GF-D8 (cell line): ENCODE measurements at places on chromosomes 2 and 18.

GRCh38 chr18:72830109-72830508 is 37.7 kb downstream of the NETO1 start:
- no peak for DNase-seq

GRCh38 chr2:64251497-64252250 is 107.5 kb upstream of the PELI1 start:
- no peak for DNase-seq

GRCh38 chr18:54218299-54218698 is 6.2 kb downstream of the MBD2 start:
- no peak for DNase-seq

DNA sequence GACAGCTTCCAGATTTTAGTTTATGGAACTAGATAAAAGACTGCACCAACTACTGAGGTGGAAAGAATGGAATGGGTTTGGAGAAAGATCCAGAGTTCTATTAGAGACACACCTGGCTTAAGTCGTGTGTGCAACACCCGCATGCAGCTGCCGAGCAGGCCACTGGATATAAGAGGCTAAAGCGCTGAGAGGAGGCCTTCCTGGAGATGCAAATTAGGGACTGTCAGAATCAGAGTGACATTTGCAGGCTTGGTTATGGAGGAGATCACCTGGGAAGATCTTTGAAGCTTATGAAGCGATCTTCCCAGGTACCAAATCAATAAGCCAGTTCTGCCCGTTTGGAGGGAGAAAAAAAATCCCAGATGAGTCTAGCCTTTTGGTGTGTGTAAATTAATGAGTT is 30.4 kb upstream of the KLHL29 start:
- DNase-seq = no peak

DNA sequence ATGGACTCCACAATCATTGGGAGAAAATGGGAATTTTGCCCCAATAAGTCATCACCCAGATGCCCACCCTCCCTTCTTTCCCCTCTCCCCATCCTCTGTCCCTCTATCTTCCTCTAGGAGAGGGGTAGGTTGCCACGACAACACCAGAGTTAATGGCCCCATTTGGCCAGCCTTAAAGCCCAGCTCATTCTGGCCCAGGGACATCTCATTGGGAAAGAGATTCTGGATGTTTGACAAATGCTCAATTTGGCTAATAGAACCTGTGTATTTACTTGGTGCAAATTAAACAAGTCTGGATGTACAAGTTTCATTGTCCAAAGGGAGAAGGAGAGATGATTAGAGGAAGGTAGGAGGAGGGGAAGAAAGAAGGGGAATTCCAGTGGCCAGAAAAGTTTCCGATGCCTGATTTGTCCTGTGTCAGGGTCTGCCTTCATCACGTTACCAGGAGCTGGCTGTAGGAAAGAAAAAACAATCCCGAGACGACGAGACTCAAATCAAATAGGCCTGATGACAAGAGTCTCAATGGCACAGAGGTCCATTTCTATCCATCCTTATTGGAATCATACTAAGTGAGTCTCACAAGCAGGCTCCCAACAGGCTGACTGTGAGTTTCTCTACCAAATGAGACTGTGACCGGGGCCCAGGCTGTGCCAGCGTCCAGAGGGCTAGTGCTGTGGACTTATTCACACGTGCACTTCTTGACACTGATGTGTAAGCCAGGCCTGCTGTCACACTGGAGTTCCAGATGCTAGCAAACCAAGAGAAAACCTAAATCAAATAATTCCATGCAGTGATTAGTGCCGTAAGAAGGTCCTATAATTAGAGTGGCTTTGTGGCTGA is 265.2 kb upstream of the APCDD1 start:
- no peak for DNase-seq

DNA sequence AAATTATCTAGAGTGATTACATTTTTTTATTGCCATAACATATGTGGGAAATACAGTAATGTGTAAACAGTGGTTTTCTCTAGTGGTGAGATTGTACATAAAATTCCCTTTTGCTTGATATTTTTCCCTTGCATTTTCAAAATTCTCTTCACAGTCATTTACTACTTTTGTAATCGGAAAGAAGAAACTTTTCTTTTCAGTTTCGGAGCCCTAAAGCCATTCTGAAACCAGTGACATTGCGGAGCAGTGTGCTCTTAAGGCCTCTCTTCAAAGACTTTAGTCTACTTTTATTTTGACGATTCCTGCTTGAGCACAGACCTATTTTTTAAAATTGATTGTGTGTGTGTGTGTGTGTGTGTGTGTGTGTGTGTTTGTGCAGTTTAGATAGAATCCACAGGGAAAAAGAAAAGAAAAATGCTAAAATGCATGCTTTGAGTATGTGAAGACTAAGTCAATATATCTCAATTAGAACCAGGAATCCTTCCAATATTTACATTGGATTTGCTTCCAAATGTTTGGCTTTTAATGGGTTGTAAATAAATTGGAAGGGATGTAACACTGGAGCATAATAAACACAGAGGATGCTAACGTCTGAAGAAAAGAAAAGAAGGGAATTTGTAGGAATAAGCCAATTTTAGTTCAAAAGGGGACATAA is 357.4 kb downstream of the RND3 start:
- no peak for DNase-seq

- no peak for DNase-seq
Measured at GRCh38 chr2:218431878-218432277, 13.0 kb downstream of the VIL1 start.

- DNase-seq = no peak
Measured at GRCh38 chr2:2662037-2662846, 331.2 kb upstream of the MYT1L start.

DNA sequence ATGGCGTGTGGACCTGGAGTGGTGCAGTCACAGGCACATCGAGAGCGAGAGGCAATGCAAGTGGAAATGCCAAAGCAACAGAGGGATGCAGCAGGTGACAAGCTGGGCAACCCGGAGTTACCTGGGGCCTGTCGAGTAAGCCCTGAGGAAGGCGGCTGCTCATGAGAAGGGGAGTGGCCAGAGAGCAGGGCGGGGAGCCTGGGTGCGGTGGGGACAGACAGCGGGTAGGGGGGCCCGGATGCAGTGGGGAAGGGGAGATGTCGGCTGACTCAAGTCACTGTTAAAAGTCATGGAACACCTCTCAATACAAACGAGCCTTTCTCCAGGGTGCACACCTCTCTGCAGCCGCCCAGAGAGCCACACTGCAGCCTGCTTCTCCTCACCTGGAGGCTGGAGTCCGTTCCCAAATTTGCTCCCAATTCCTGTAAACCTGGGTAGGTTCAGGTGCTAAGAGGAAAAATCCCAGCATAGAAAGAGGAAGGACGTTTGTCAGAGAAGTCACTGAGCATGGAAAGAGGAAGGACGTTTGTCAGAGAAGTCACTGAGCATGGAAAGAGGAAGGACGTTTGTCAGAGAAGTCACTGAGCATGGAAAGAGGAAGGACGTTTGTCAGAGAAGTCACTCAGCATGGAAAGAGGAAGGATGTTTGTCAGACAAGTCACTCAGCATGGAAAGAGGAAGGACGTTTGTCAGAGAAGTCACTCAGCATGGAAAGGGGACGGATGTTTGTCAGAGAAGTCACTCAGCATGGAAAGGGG is 71.7 kb upstream of the TWIST2 start:
- no peak for DNase-seq

DNA sequence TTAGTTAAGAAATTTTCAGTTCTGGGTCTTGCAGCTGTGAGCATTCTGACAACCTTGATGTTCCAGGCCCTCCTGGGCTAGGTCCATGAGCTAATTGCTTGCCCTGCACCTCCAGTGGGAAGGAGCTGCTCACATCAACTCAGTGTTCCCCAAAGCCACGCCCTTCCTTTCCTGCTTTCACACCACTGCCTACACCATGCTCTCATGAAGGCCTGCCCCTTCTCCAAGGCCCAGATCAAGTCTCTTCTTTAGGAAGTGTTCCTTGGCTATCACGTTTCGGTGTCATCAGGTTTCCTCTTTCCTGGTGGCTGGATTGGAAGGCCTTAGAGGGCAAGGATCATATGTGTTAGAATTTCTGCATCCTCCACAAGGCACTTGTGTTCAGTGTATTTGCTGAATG is 18.8 kb downstream of the TMEM127 start:
- DNase-seq = no peak

- no peak for DNase-seq
Measured at GRCh38 chr2:75097831-75098230, 101.5 kb downstream of the TACR1 start.

DNA sequence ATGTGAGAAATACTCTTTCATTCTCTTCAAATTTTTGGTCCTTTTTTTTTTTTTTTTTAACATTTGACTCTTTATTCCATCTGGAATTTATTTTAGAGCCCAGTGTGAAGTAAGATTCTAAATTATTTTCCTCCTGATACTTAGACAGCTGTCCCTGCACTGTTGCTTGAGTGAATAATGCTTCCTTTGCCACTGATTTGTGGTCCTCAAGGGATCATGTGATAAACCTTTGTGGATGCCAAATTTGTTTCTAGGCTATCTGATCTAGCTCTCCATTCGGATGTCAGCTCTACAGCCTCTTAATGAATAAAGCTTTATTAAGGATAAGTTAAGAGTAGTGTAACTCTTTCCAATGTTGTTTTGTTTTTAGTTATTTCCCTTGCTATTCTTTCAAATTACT is 142.3 kb downstream of the SMAD7 start:
- DNase-seq = no peak

DNA sequence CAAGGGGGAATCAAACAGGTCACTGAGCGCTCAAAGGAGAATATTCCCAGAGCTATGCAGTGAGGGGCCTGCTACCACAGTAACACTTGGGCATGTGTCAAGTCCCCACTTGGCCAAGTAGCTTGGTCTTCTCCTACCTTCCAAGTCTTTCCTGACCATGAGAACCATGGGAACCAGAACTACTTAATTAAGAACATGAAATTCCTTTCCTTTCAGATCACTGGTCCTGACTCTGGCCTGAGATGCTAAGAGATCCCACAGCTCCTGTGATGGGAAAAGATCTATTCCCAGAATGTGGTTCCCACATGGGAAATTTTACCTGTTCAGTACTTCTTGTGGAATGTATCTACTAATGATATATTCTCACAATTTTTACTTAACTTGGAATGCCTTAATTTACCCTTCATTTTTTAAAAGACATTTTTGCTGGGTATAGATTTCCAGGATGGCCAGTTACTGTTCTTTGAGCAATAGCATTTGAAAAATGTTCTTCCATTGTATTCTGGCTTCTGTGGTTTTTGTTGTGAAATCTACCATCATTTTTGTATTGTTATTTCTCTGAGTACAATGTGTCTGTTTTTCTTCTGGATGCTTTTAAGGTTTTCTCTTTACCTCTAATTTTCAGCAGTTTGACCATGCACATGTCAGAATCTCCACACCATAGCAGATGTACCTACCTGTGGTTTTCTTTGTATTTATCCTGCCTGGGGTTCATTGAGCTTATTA is 37.9 kb downstream of the KCNIP3 start:
- no peak for DNase-seq

DNA sequence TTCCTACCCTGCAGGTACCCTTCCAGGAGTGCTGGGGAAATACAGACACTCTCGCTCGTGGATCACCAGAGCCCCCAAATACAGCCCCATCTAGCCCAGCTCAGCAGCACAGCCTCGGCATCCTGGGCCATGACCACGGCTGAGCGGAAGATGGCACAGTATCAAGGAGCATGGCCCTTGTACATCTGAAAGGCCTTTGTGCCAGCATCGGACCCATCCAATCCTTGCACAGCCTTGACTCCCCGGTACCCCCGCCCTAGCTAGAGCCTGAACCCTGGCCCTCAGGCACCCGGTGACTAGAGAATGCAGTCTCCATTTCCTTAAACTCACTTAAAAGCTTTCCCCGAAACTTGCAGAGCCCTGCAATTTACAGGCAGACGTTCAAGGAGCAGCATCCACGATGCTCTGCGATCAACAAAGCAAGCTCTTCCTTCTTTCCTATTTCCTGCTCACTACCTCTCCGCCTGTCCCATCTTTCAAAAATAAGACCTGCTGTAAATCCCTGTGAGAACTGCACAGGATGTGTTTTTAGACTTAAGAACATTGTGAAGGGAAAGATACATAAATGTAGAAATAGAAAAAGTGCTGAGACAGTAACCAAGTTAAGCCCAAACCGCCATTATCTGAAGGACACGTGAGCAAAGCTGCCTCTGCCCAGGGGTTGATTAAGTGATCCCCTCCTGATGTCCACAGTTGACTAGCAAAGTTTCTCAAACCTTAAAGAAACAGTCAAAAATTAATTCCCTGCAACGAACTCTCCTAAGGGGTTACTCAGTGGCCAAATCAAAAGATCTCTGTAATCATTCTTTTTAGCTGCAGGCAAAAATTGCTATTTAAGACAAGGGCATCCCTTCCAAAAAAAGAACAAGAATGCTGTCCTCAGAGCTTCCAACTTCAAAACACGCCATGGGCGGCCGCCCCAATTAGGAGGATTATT is 48.5 kb downstream of the ZNF516 start:
- DNase-seq = no peak

GRCh38 chr2:98383166-98383565 is 36.9 kb downstream of the CNGA3 start:
- DNase-seq = no peak

DNA sequence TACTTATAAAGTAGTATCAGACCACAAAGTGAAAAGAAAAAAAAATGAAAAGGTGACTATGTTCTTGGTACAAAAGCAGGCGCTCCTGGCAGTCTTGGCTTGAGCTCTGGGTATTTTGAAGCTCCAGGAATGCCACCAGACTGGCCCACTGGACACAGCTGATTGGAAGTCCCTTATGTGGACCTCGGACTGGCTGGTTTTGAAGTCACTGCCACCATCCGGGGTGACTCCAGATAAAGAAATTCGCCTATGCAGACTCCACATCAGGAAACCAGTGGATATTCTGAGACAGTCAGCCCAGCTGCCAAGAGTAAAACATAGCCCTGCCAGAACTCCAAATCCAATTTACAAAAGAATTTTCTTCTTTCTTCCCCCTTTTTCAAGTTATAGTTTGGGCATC is 28.0 kb downstream of the ACKR3 start:
- no peak for DNase-seq

DNA sequence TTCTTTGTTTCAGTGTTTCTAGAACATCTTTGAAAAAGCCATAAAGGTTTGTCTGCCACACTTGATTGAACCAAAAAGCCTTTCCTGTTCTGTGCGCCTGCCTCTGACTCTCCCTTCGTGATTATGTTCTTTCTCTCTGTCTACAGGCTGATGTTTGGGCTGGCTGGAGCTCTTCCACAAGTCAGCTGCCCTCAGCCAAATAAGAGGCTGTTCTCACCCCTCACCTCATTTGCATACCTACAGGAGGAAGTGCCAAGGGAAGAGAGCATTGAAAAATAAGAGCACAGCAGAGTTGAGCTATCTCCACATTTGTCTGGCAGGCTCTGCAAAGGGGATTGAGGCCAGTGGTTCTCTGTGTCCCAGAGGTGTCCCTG is 15.8 kb downstream of the INPP5D start:
- peak; percentile 45 for DNase-seq

- no peak for DNase-seq
Measured at GRCh38 chr2:215493376-215493775, 57.5 kb upstream of the FN1 start.

DNA sequence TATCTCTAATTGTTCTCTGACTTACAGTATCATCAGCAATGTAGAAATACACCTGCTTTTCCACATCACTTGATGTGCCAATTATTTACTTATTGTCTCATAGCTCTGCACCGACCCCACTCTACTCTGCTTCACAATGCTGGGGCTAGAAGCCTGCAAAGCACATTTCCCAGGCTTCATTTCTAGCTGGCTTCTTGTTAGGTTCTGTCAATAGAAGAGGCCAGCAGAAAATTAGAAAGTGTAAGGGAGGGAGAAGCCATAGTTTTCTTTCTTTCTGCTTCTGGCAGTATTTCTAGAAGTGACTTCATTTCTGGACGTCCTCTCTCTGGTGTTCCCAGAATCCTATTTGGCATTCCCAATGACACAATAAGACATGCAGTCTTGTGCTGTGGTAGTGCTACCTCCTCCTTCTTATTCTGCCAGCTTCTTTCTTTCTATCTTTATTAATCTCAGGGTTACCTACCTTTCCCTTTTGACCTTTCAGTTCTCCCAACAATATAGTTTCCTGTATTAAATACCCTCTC is 12.5 kb upstream of the TANC1 start:
- DNase-seq = no peak
